ENCODE measurements at places on chromosomes 4 and X. TPM values are rescaled to one million over a fixed set of nuclear protein-coding genes. Genes with fewer than 3 reads are reported as not detected.

Gene CXXC4
- 10.6 TPM for total RNA-seq

Gene HAUS3
- 10.7 TPM for total RNA-seq

GRCh38 chrX:2484256-2484655 is 16.5 kb downstream of the DHRSX start:
- no peaks in the 10 kb centered on the region for H3K27me3 ChIP-seq
- peaks cover 12% of the 10 kb centered on the region for H3K36me3 ChIP-seq

DNA sequence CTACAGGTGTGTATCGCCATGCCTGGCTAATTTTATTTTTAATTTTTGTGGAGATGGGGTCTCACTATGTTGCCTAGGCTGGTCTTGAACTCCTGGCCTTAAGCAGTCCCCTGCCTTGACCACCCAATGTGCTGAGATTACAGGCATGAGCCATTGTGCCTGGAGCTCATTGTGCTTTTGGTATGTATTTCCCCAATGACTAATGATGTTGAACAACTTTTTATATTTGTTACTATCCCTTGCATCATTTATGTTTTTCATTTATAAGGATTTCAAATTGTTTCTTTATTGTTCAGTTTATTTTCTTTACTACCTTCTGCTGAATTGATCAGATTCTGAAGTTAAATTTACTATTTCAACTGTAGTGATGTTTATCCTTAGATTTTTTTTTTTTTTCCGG is 199.7 kb downstream of the CEP135 start:
- DNase-seq, result no peak
- no peaks in the 10 kb centered on the region for H3K27me3 ChIP-seq
- no peaks in the 10 kb centered on the region for H3K4me1 ChIP-seq
- no peaks in the 10 kb centered on the region for H3K36me3 ChIP-seq

Measured in astrocyte (in vitro differentiated cells and primary cell).